ENCODE measurements at places on chromosomes 11 and 22.
A peak's percentile ranks its signal among the peaks of the same experiment; 100 is the strongest.

DNA sequence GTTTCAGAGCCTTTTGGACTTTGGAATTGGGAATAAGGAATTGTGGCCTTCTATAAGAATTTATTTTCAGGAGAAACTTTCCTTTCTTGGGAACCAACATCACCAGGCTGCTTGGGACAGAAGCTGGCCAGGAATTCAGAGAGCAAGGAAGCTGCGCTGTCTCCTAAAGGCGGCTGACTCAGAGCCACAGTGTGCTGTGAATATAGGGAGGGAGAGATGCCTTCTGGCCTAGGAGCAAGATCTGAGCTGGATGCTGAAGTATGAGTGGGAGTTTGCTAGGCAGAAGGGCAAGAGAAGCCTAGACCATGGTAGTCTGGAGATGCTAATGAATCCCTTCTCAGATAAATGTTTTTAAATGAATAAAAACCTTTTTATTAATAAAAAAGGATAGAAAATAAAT, 213.7 kb upstream of the TBCEL start:
- no peak for DNase-seq

DNA sequence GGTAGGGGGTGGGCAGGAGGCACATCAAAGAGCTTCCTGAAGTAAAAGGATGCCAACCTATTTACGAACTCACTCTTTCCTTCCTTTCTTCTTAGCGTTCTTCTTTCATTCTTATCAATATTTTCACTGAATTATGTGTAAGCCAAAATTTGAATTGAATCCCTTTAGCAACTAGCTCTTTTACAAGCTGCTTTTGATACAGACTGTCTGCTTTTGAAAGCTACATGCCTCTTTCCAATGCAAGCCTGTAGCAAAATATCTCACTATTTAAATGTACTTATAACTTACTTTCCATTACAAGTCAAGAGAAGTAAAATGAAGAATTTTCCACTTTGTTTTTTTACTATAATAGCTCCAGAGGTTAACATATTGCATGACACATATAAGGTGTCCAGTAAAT, 186.6 kb downstream of the NXPE2 start:
- no peak for DNase-seq

- no peak for DNase-seq
Measured at GRCh38 chr22:46108564-46109473, 41.5 kb upstream of the PPARA start.

DNA sequence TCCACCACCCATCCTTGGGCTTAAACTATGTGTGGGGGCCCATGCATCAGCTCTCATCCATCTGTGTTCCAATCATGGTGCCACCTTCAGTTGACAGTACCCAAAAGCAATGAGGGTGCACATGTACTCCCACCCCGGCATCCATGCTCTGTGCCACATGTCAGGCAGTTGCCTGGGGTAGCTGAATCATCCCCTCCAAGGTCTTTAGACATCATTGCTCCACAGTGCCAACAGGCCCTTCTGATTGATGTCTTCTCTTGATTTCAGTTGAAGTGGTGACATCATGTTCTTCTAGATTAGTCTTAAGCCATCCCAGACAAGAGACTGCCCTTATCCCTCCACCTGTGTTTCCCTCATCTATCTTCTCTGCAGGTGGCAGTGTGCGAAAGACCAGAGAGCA, 42.5 kb downstream of the TMPRSS5 start:
- no peak for DNase-seq

DNA sequence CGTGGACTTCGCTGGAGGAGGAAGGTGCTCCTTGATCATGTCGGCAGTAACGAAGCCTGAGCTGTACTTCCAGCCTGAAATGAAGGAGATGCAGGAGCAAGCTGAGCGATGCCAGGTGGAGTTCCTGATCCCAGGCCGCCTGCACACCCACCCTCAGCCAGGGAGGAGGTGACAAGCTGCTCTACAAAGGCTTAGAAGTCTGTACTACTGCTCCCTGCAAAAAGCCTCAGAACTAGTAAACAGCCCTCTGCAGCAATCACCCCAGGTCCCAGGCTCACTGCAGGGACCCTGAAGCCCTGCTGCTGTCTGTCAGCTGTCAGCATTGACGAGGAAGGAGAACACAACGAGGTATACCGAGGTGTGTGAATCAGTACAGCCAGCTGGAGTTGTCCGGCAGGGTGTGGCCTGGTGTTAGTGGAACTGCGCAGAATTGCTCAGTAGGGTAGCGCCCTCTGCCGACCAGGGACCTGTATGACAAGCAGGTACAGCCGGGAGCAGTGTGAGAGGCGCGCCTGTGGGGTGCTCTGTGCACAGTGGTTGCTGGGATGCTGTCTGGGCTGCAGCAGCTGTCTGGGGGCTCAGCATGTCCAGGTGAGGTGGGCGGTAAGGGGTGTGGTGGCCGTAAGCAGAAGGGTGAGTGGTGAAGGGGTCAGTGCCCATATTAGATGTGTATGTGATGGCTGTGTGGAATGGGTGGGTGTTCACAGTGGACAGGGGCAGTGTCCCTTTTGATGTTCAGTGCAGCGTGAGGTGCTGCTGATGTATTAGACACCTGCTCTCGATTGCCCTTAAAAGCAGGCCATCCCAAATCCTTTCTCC, 7.6 kb downstream of the CYB5R2 start:
- DNase-seq = peak; percentile 55

GRCh38 chr11:2524446-2525165, 79.8 kb downstream of the KCNQ1 start:
- DNase-seq = no peak

GRCh38 chr11:32400196-32400595, 35.1 kb downstream of the WT1 start:
- DNase-seq = no peak

- no peak for DNase-seq
Measured at GRCh38 chr11:873706-874105, 31.1 kb downstream of the TSPAN4 start.

- peak; percentile 26 for DNase-seq
Measured at GRCh38 chr11:129643031-129643721, 172.5 kb upstream of the TMEM45B start.

DNA sequence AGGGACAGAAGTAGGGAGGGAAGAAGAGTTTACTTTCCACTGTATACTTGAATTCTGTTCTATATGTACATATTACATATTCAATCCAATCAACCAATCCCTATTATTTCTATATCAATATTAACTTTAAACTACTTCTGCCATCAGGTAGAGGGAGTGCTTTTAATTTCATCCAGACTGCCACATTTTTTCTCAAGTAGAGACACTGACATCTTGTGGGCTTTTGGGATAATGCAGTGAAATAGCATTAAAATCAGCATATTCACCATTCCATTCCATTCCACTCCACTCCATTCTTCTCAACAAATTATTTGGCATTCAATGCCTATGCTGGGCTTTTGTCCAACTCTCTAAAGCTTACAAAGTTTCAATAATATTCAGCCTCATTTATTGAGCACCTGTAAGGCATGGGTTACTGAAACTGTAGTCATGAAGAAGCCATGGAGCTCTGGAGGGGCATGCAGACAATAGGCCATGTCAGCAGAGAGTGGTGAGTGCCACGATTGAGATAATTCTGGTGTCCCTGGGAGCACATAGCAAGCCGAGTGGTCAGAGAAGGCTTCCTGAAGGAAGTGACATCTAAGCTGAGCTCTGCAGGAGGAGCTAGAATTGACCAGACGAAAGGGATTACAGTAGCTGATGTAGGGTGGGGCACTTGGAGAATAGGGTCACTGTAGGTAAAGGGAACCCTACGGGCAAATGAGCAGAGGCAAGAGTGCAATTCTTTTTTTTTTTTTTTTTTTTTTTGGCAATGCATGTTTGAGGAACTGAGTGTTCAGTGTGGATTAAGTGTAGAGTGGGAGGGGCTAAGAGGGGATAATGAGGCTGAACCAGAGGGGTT, 12.8 kb upstream of the CLPB start:
- DNase-seq = no peak

- no peak for DNase-seq
Measured at GRCh38 chr11:72363112-72363511, 71.2 kb downstream of the CLPB start.

- no peak for DNase-seq
Measured at GRCh38 chr11:125464270-125464662, 31.8 kb downstream of the FEZ1 start.

Measured in NK-92 treated with Interleukin-12 subunit alpha and Interleukin-12 subunit beta, amount 100 ng/mL, for 24 hours (cell line).